ENCODE measurements at places on chromosomes 12 and 14. TPM values are rescaled to one million over a fixed set of nuclear protein-coding genes. Genes with fewer than 3 reads are reported as not detected.

SBNO1 gene
- total RNA-seq: 22.6 TPM

CCDC177 gene
- not detected for total RNA-seq

DNA sequence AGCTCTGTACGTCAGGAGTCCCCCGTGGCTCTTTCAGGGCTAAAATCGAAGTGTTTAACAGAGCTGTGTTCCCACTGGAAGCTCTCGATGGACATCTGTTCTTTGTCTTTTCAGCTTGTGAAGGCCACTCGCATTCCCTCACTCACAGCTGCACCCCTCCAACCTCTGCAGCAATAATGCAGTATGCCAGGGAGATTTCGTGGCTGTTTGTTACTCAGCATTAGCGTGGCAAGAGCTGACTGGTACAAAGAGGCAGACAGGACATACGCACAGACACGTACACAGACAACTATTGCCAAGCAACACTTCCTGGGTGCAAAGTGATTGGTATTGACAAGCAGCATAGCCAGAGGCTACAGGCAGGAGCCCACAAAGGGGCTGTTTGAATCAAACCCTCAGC is 11.8 kb upstream of the FBXO21 start:
- no peaks in the 10 kb centered on the region for H3K4me1 ChIP-seq
- no peaks in the 10 kb centered on the region for H3K36me3 ChIP-seq
- no peak for DNase-seq
- peaks cover 1% of the 10 kb centered on the region for H3K27me3 ChIP-seq
- no peak overlapping the region for H3K4me3 ChIP-seq

GRCh38 chr14:21428930-21429329 is 27.0 kb downstream of the CHD8 start:
- H3K4me1 ChIP-seq: no peaks in the 10 kb centered on the region
- H3K4me3 ChIP-seq: no peak overlapping the region
- no peak overlapping the region for H3K27ac ChIP-seq
- H3K36me3 ChIP-seq: peaks cover 77% of the 10 kb centered on the region
- peak; percentile 43 for DNase-seq

- no peaks in the 10 kb centered on the region for H3K36me3 ChIP-seq
- H3K27ac ChIP-seq: no peak overlapping the region
- H3K27me3 ChIP-seq: no peaks in the 10 kb centered on the region
- H3K4me3 ChIP-seq: no peak overlapping the region
Measured at GRCh38 chr12:129190827-129191226, 337.5 kb downstream of the GLT1D1 start.
